WTC11 (cell line): ENCODE measurements at places on chromosomes 3 and 15. TPM values are rescaled to one million over a fixed set of nuclear protein-coding genes. Genes with fewer than 3 reads are reported as not detected.

The BFSP2 gene
- 0.44 TPM in 1 of 3 replicates, not detected in the others for total RNA-seq

- no peak for DNase-seq
These were observed 105.8 kb upstream of the ARL6 start for GRCh38 chr3:97658668-97659285.

The P3H2 gene
- 29.4 to 39.9 TPM (median 36.2 TPM) in 3 replicates for total RNA-seq

DNA sequence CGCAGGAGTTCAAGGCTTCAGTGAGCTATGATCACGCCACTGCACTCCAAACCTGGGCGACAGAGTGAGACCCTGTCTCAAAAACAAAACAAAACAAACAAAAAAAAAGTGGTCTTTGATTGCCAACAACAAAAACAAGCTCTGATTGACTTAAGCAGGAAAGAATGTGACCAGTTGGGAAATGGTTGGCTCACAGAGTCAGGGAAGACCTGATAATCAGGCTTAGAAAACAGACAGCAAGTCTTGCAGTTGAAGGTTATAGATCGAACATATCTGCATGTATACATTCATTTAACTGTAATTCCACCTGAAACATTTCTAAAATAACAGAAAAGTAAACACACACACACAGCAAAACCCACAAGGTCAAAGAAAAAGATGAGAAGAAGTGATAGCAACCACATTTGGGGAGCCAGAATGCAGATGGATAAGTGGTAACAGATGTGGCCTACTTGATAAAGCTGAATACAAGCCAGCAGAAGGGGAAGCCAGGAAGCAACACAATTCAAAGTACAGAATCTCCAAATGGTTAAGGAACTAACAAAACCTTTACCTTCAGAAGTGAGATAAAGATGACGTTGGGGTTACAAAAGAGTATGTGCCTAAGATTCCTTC, 699.9 kb upstream of the ZNF385D start:
- DNase-seq, result no peak

GRCh38 chr3:151895478-151896241, 22.2 kb downstream of the SUCNR1 start:
- no peak for DNase-seq

The GPR62 gene
- total RNA-seq, result 0.24 to 0.55 TPM (median 0.46 TPM) in 3 replicates

GRCh38 chr3:191958980-191959671, 498.2 kb downstream of the PYDC2 start:
- DNase-seq, result no peak

GRCh38 chr3:188059351-188059750, 94.6 kb upstream of the LPP start:
- DNase-seq, result no peak
